ENCODE measurements at places on chromosomes 5 and 9.
A peak's percentile ranks its signal among the peaks of the same experiment; 100 is the strongest.

DNA sequence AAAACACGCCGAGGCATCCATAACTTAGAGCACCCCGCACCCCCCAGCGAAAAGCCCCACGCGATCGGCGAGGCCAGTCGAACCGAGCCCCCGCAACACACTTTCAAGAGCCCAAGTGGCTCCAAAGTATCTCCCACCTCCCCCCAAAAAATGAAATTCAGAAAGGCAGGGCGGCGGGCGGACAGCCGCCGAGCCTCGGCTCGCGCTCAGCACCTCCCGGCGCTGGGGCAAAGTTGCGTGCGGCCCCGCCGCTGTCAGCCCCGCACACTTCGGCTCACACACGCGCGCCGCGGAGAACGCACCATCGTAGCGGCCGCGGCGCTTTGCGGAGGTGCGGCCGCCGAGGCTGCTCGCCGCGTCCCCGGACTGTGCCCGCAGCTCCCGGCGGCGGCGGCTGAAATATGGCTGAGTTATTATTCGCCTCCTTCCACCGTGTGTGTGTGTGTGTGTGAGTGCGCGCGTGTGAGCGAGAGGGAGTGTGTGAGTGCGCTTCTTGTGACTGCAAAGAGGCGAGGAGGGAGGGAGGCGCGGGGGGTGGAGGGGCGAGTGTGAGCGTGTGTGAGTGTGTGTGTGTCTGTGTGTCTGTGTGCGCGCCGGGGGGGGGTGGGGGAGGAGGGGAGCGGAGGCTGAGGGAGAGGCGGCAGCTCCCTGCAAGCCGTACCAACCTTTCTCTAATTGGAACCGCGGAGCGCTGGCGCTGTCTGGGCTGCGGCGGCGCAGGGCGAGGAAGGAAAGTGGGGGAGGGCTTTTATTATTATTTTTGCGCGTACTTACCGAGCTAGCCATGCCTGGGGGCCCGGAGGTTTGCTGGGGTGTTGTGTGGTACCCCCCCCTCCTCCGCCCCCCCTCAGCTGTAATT is 599 bp downstream of the MLLT3 start:
- DNase-seq = peak; percentile 65

DNA sequence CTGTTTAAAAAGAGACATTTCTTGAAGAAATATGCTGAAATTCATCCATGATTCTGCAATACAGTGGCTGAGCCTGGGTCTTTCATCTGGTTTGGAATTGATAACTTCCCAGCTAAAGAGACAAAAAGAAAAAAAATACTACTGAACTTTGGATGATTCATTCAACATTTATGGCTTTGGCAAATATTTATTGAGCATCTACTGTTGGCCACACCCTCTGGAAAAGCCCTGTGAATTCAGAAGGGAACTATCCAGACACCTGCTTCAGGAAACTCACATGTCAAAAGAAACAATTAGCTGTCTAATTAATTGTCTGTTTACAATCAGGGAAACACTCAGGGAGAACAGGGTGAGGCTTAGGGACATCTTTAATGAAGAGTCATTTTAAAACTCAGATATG is 17.8 kb upstream of the ZNF622 start:
- DNase-seq = no peak

DNA sequence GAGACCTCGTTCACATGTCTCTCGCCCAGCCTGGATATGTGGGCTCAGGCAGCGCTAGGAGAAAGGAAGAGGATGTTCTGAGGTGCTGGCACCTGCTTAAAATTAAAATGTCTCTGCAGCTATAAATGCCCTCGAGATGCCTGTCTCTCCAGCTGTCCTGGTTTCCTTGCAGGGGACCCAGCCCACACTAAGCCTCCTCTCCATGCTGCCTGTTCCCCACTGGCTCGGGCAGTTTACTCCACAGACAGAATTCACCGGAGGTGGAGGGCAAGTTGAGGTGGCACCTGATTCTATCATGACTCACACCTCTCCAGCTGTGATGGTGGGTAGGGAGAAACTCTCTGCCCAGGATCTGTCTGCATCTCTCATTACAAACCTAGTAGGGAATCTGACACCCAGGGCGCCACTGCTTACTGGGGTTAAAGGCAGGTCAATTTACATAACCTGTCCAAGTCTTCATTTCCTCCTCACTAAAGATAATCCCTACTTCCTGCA is 420.9 kb downstream of the SPOCK1 start:
- no peak for DNase-seq

DNA sequence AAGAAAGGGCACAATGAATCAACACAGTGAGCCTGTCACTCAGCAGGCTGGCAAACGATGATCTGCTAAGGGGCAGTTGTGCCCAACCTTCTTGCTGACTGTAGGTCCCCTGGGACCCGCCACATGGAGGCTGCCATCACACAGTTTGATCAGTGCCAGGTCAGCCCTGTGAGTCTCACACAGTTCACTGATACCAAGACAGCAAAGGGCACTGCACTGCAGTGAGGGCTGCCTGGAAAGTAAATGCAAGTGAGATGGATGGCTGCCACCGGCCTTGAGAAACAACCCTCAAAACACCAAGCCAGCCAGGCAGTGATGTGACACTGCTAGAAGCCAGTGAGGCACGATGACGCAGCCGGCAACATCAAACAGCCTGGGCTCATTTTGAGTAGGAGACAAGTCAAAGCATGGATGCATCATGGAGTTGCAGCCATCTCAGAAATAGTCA is 30.3 kb downstream of the FOXD1 start:
- no peak for DNase-seq

GRCh38 chr9:130542038-130542437 is 37.3 kb upstream of the FUBP3 start:
- DNase-seq = no peak

DNA sequence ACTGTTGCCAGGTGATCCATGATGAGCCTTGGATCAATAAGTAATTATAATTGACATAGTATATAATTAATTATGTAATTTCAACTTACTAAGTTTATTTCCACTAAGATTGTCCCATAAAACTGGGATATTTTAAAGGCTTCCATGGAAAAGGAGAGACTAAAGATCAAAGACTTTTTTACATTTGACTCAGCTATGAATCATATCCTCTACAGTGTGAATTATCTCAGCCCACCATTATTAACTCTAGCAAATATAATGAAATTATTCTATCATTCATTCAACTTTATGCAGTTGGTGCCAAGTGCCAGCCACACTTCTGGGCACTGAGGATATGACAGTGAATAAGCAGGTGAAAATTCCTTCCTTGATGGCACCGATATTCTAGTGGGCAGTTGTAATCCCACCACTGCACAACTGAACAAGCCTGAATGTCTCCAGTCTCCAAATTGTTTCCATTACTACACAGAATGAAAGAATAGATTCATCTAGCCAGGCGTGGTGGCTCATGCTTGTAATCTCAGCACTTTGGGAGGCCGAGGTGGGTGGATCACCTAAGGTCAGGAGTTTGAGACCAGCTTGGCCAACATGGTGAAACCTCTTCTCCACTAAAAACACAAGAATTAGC is 21.9 kb upstream of the TXN start:
- DNase-seq = no peak

DNA sequence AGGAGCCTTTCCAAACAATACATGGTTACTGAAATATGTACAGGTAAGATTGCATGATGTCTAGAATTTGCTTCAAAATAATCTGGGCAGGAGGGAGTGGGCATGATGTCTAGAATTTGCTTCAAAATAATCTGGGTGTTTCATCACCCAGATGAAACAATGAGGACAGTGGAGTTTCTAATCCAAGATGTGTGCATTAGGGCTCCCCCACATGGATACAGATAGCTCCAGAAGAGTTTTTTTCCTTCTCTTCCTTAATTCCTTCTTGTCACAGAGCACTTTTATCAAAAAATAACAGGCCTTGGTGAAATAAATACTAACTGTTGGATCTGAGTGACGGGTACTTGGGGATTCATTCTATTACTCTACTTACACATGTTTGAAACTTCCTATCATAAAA is 14.9 kb downstream of the ATOX1 start:
- no peak for DNase-seq

- no peak for DNase-seq
These were observed 45.6 kb upstream of the SLC30A5 start for GRCh38 chr5:69048230-69048629.

DNA sequence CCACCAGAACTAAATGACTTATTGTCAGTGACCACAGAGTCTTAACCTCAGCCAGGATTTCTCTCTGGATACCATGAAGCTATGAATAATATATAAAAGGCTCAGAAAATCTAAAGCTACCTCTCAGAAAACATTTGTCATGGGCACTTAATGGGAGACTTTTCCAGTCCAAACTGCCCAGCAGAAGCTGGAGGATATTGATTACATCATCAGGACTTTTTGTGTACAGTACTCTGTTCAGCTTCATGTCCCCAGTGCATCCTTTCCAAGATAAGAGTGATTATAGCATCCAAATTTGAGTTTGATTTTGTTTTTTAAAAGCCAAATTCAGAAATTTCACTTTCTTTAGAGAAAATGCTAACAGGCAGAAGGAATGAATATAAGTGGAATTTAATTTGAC is 123.9 kb upstream of the C6 start:
- no peak for DNase-seq

DNA sequence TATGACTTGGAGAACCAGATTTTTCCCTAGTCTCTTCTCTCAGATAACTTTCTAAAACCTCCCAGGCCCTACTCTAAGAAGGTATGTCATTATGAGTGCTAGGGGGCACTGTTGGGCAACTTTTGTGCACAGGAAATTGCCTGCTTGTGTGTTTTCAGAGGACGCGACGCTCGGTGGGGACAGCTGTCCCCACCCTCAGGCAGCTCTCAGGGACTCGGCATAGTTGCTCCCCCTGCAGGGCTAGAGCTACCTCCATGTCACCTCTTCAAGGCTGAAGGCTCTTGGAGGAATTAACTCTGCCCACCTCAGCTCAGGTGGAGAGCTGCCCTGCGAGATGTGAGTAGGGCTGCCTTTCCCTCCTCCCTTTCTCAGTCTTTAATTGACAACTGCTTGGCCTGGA is 10.2 kb upstream of the TIFAB start:
- DNase-seq = peak; percentile 89

- DNase-seq = no peak
These were observed 84.2 kb downstream of the AK8 start for GRCh38 chr9:132793606-132794580.

DNA sequence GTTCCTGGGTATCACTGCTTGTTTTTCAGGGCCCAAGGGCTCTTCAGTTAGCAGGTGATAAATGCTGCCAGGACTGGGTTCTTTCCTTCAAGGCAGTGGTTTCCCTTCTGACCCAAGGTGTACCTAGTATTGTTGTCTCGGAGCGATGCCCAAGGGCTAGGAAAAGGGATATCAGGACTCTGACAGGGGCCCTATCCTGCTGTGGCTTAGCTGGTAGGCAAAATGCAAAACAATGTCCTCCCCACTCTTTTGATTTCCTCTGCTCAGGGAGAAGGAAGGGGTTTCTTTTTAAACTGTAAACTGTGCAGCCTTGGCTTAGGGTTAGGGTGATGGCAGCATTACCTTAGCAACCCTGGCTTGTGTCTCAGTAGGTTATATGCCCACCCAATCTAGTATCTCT is 508.8 kb upstream of the CTNND2 start:
- DNase-seq = no peak

DNA sequence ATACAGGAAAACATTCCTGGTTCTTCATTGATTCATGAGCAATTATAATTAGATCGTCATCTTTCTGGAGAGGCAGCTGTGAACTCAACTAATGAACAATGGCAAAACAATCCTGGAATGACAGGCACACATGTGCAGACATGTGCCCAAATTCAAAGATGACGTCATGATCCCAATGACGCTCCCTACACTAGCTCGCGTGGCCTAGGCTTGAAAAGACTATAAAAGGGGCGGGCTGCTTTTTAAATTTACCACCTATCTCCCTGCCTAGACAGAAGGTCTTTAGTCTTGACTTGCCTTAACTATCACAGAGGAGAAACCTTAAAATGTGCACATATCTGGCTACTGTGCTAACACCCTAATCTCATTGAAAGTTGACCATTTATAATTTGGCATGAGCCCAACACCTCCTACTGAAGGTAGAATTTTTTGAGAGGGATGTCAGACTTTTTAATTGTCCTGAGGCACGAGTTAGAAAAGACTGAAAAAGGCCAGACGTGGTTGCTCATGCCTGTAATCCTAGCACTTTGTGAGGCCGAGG is 88.2 kb downstream of the PRRT1B start:
- no peak for DNase-seq

- no peak for DNase-seq
These were observed 180.1 kb downstream of the SMARCA2 start for GRCh38 chr9:2195211-2195610.

- DNase-seq = no peak
These were observed 3.8 kb downstream of the MED27 start for GRCh38 chr9:132075853-132076252.

GRCh38 chr5:168457542-168457941 is 28.7 kb upstream of the RARS1 start:
- no peak for DNase-seq

DNA sequence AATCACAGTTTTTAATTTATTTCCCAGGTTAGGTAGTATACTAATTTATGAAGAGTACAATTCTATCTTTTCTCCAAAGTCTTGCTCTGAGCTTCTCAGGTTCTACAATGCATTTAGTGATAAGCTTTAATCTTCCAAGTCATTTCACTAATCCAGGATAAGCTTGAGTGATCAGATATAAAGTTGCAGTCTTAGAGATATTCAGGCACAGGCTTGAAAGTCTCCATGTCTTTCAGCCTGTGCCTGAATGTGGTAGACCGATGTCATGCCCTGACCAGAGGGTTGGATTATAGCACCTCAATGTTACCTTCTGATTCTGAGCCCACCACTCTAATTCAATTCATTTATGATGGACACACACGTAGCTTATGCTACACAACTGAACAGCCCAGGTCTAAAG is 3.2 kb downstream of the CRHBP start:
- DNase-seq = no peak

DNA sequence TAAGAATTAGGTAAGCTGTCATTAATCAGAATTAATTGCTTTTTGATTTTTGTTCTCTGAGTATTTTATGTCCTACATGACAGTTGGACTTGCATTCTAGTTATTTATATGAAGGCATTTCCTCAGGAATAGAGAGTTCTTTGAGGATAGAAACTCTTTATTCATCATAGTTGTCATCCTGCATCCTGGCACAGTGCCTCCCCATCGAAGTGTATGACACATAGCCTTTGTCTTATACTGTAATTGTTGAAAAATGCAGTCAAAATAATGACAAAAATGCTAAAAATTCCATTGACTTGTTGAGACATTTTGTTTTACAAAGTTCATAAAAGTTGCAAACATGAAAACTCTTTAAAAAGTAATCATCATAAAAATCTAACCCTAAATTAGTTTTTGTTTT is 36.5 kb downstream of the CFAP95 start:
- no peak for DNase-seq

- DNase-seq = no peak
These were observed 675.7 kb upstream of the FTMT start for GRCh38 chr5:121175986-121176385.

GRCh38 chr5:164364237-164365208 is 859.1 kb downstream of the MAT2B start:
- DNase-seq = no peak
